Immature natural killer cell (primary cell): ENCODE measurements at places on chromosomes 12 and 14. TPM values are rescaled to one million over a fixed set of nuclear protein-coding genes. Genes with fewer than 3 reads are reported as not detected.
A peak's percentile ranks its signal among the peaks of the same experiment; 100 is the strongest.

DNA sequence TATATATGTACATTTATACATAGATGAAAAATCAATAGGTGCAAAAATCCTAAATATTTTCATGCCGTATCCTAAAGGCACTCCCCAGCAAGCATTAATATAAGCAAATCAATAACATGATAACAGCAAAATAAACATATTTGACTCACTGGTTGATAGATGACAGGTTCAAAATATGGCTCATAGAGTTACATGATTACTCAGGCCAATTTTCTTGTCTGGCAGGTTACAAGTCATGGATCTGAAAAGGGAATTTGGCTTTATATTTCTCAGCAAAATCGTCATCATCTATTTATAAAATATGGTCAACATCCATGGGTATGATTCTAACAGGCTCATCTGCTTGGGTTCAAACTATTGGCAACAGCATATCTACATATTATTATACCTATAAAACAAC lies 34.9 kb upstream of the SYT1 start:
- H3K27ac ChIP-seq = no peak overlapping the region
- H3K27me3 ChIP-seq = peaks cover 3% of the 10 kb centered on the region
- H3K36me3 ChIP-seq = no peaks in the 10 kb centered on the region
- no peak overlapping the region for H3K4me3 ChIP-seq
- no peaks in the 10 kb centered on the region for H3K4me1 ChIP-seq
- DNase-seq = no peak

The LBHD2 gene
- not detected for polyA plus RNA-seq

The SHMT2 gene
- 43.1 TPM for polyA plus RNA-seq

The GARIN6 gene
- polyA plus RNA-seq = not detected

- no peaks in the 10 kb centered on the region for H3K27me3 ChIP-seq
- H3K4me1 ChIP-seq = no peaks in the 10 kb centered on the region
- H3K36me3 ChIP-seq = no peaks in the 10 kb centered on the region
- DNase-seq = no peak
- no peak overlapping the region for H3K27ac ChIP-seq
These were observed 472.5 kb downstream of the ADAMTS20 start for GRCh38 chr12:43079476-43079875.

DNA sequence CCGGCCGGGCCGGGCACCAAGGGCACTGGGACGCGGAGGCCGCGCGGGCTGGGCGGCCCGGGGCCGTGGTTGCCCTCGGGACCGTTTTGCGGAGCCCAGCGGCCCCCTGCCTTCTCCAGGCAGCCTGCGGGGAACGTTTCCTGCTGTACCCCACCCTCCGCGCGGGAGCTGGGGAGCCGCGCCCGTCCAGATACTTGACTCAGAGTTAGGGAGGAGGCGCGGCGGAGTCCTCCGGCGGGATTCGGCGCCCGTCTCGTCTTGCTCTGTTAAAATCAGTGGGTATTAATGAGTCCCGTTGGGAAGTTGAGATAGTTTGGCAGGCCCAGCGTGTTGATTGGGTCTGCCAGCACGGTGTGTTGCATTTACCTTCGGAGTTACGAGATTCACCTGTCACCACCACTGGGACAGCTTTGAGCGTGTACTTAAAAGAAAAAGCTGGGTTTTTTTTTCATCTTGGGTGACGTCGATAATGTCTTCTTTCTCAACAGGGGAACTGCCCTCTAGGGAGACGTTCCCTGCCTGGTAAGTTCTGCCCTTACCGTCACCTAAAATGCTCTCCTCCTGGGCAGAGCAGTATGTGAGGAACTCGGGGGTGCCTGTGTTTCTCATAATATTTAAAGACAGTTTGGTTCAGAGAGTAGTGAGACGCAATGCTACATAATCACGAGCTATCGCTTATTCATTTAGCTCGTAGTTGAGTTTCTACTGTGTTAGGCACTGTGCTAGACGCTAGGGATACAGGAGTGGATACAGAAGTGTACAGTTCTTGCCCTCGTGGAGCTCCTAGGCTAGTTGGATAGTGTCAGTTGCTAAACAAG lies 596 bp downstream of the DLST start:
- peak; percentile 42 for DNase-seq
- no peaks in the 10 kb centered on the region for H3K36me3 ChIP-seq
- H3K27me3 ChIP-seq = no peaks in the 10 kb centered on the region

DNA sequence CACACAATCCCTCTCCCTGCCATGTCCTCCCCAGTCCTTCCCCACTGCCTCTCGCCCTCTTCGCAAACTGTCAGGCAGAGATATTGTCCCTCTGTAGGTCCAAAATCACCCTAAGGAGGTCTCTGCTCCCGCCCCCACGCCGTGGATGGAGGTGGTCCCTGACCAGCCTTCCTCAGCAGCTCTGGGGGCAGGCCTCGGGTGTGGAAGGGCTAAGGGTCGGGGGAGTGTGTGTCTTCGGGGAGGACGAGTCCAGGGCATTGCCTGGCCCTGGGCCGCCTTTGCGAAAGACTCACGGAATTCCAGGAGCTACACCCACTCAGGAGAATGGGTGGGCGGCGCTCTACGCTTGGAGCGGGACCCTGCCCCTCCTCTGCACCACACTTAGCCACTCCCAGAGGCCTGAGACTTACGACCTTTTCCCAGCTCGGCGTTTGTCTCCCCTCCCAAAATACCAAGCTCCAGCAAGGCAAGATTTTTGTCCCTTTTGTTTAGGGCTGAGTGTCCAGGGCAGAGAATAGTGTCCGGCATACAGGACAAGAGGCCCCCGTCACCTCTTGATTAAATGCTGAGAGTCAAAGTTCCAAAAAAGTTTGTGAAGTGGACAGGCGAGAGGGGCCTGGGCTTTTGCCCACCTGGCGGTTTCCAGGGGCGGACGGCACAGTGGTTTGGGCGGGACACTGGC lies 881 bp downstream of the PYGL start:
- peaks cover 11% of the 10 kb centered on the region for H3K4me1 ChIP-seq
- H3K27ac ChIP-seq = no peak overlapping the region
- no peaks in the 10 kb centered on the region for H3K36me3 ChIP-seq

DNA sequence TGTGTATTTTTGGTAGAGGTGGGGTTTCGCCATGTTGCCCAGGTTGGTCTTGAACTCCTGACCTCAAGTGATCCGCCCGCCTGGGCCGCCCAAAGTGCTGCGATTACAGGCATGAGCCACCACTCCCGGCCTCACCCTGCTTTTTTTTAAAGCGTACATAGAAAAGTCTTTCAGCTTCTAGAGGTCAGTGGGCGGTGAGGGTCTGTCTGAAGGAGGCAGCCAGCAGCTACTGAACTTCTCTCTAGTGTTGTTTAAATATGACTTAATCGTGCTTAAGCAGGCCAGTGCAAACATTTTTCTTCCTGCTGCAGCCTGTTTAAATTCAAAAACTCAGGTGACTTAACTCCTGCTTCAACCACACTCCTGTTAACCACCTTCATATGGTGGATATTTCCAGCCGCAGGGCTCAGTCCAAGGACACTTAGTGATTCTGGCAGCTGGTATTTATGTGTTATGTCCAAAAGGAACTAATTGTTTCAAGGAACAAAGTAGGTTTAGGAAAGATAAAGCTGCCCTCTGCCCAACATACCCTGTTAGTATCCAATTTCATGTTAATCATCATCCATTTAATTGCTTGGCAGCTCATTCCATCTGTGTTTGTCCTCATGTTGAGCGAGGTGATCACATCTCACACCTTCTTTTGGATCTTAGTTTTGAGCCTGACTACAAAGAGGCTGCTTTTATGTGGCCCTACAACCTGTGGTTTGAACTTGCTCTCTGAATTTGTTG lies 2.0 kb downstream of the PRKAB1 start:
- H3K4me1 ChIP-seq = peaks cover 83% of the 10 kb centered on the region
- peaks cover 11% of the 10 kb centered on the region for H3K36me3 ChIP-seq

GRCh38 chr12:3882896-3883564 lies 9.8 kb upstream of the PARP11 start:
- H3K27ac ChIP-seq = no peak overlapping the region
- peaks cover 8% of the 10 kb centered on the region for H3K4me1 ChIP-seq
- H3K27me3 ChIP-seq = peaks cover 11% of the 10 kb centered on the region
- H3K4me3 ChIP-seq = no peak overlapping the region

DNA sequence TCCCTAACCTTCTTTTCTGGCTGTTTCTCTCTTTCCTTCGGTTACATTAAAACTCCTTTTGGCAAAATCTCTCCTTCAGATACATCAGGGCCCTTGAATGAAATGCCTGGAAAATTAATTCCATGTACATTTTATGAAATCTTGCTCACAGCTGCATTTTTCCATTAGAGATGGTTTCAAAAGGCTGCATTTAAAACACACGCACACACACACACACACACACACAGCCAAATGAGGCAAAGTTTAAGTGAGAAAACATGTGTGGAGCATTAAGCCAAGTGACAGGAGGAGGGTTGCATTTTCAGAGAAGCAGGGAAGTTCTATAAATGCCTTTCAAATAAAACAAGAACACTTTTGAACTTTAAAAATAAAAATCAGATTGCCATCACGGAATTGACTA lies 216.4 kb downstream of the LRIG3 start:
- no peak for DNase-seq
- H3K4me1 ChIP-seq = no peaks in the 10 kb centered on the region
- no peaks in the 10 kb centered on the region for H3K27me3 ChIP-seq
- H3K4me3 ChIP-seq = no peak overlapping the region
- H3K36me3 ChIP-seq = no peaks in the 10 kb centered on the region

The TPI1 gene
- 801 TPM for polyA plus RNA-seq

DNA sequence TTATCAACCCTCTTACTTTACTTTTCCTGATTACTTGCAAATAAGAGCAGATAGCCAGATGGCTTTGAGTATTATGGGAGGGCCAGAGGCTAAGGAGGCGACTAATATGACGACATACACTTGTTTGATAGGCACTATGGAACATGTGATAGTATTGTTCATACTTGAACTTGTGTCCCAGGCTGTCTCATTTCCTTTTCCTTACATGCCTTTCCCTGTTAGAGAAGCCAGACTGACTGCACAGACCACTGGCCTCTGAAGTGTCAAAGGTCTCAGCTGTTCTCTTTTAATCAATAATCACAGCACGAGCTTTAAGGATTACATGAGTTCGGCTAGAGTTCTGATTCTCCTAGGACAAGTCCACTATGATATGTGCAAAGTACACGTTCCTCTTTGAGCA lies 326.0 kb downstream of the PRKD1 start:
- no peak for DNase-seq
- H3K4me1 ChIP-seq = no peaks in the 10 kb centered on the region
- H3K4me3 ChIP-seq = no peak overlapping the region
- no peak overlapping the region for H3K27ac ChIP-seq
- H3K27me3 ChIP-seq = no peaks in the 10 kb centered on the region

DNA sequence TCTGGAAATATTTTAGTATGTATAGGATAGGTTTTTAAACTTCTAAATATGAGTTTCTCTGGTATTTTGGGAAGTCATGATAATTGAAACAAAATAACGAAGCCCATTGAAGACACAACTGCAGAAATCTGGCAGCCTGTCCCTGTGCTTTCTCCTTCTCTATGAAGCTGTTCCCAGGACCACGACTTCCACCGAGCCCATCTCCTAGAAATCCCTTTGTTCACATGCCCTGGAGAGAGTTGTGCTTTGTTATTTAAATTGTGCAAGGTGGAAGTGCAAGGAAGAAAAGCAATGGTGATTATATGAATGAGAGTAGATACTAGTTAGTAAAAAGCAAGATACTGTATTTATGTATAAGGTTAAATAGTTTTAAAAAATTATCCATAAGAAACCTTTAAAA lies 32.2 kb downstream of the STK38L start:
- no peak overlapping the region for H3K4me3 ChIP-seq
- H3K27ac ChIP-seq = no peak overlapping the region
- no peak for DNase-seq

The TBC1D30 gene
- 5.8 TPM for polyA plus RNA-seq
